ENCODE measurements at places on chromosomes 12 and 14.

GRCh38 chr12:106138633-106139421 is at the start of gene NUAK1:
TSS of gene NUAK1 (minus strand) at chr12:106138954. CDS start at chr12:106138653, 301 bp downstream.
- no peak for DNase-seq

DNA sequence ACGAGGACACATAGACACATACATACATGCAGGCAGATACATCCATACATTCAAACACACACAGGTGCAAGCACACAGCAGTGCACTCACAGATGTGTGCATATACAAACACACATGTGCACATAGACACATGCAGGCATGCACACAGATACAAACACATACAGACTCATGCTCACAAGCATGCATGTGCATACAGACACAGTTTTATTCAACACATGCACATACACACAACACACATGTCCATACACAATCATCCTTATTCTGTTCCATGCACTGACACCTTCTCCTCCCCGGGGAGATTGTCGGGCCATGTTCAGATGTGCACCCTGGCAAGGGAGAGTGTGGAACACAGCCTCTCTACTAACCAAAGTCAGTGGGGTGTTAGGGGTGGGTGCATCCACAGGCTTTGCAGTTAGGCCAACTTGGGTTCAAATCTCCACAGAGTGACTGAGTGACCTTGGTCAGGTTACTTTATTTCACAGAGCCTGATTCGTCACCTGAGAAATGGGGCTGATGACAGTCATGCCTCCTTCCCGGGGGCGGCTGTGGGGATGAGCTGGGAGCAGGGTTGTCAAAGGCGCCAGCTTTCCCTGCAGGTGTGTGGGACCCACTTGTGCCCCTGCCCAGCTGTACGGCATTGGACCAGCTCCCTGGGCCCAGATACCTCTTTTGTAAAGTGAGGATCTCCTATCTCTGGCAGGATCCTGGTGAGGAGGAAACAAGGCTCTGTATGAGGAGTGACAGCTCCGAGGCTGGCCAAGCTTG is 250.1 kb downstream of the SLC41A2 start:
- DNase-seq, result no peak

- DNase-seq, result no peak
These were observed 427.7 kb downstream of the FUT8 start for GRCh38 chr14:65840118-65840751.

DNA sequence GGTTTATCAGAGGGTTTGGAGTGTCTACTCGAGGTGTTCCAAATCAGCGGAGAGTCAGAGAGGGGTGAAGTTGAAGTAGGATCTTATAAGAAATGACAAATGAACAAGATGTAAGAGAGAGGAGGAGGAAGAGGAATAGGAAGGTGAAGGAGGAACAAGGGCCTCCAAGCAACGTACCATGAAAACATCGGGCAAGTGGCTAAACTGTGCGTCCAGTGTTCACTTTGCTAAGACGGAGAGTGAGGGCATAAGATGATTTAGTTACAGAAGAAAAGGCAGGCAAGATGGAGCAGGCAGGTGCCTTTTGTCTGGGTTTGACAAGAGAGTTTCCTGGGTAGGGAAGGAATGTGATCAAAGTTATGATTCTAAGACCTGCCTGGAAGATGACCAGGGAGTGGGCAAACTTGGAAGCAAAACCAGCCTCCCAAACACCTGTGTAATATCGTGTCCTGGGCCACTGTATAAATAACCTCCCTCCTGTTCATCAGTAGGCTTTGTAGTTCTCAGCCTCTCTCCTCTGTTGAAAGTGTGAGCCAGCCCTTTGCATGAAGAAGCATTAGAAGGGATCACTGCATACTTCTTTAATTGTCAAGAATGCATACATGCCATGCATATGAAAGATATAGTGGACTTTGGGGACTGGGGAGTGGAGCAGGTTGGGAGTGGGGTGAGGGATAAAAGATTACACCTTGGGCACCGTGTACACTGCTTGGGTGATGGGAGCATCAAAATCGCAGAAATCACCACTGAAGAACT is 111.4 kb downstream of the ZFP36L1 start:
- no peak for DNase-seq

- DNase-seq, result no peak
These were observed 15.3 kb downstream of the NKX2-1 start for GRCh38 chr14:36504771-36505175.

DNA sequence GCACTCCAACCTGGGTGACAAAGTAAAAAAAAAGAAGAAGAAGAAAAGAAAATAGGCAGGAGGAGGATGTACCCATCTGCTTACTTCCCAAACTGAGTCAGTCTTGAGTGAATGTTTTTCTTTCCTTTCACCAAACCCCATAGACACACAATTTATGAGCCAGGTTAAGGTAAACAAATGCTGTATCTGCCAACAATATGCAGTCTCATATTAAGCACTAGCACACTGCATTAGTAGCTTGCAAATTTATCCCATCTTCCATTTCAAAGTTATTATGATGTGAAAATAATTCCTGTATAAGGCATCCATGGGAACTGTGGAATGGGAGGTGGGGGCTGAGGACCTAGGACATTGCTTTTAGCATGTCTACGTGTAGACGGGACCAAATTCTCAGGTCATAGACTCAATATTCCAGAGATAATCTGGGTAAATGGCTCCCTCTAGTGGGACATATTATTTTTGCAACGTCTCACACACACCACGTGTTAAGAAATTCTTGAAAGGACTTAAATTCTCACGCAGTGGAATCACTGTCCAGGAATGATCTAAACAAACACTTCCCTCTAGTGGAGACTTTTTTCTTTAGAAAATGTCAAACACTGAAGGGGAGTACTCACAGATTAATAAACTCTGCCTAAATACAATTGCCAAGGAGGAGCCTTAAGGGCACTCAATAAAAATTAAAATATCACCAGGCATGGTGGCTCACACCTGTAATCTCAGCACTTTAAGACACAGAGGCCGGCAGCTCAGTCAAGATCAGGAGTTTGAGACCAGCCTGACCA is 17.1 kb upstream of the OR10P1 start:
- DNase-seq, result peak; percentile 67

- no peak for DNase-seq
These were observed 560.9 kb downstream of the MED13L start for GRCh38 chr12:115716551-115716950.

DNA sequence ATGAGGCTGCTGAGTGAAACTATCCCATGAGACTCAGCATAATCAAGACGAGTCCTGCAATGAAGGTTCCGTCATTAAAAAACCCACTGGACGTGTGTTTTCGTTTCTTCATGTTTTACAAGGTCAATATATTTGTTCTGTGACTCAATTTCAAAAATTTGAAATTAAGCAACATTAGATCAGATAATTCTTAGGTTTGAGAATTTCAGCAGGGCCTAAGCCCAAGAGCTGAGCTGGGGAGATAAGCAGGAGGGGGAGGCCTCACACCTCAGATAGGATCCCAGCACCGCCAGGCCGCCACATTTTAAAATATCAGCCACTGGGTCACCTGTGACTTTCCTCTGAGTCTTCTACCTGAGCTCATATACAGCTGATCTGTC is 13.3 kb downstream of the STX2 start:
- DNase-seq, result no peak

DNA sequence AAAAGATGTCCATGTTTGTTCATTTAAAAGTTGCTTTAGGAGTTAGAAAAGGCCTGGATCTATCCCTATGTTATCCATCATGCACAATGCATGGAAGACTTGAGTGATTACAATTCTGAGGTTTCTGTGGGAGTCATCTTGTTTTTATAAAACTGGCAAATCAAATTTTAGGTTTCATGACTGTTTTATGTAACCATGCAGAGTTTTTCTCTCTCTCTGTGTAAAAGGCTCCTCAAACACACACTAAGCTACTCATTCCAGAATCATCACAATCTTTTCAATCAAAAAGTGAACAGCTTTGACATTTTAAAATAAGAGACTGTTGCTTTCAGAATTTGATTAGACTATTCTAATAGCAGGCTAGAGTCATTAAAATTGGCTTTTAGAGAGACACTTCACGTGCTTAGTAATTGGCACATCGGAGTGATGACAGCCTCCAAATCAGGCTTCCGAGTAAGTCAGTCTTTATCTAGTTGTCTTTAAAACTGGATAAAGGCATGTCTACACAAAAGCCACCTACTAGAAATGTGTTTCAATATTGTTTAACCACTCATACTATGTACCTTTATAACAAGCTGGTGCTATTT is 31.9 kb downstream of the PRICKLE1 start:
- no peak for DNase-seq

DNA sequence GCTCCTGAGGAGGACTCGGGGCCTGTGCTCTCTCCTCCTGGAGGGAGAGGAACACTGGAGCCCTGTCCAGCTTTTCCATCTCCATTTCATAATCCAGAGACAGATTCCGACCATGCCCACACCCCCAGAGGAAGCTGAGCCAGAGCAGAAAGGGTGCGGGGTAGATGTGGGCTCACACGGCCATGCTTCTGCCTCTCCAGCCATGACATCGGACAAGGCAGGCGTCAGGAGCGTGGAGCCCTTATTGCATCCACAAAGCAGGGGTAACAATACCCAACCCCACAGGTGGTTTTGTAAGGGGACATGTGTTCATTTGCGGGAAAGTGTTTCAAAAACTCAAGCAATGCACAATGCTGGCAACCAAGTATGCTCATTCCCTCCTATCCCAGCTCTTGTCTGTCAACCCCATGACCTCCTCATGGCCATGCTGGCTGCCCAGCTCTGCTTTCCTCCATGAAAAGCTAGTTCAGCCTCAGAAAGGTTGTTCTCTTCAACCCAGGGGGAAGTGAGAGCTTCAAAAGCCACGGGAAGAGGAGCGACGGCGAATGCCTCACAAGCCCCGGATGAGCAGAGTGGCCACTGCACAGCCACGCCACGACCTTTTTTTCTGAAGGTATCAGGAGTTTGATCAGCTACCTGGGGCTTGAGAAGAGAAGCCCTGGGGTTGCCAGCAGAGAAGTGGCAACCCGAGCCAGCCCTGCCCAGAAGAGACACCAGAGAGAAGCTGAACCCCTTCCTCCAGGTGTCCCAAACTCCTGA is 161.7 kb downstream of the DPF3 start:
- DNase-seq, result no peak

DNA sequence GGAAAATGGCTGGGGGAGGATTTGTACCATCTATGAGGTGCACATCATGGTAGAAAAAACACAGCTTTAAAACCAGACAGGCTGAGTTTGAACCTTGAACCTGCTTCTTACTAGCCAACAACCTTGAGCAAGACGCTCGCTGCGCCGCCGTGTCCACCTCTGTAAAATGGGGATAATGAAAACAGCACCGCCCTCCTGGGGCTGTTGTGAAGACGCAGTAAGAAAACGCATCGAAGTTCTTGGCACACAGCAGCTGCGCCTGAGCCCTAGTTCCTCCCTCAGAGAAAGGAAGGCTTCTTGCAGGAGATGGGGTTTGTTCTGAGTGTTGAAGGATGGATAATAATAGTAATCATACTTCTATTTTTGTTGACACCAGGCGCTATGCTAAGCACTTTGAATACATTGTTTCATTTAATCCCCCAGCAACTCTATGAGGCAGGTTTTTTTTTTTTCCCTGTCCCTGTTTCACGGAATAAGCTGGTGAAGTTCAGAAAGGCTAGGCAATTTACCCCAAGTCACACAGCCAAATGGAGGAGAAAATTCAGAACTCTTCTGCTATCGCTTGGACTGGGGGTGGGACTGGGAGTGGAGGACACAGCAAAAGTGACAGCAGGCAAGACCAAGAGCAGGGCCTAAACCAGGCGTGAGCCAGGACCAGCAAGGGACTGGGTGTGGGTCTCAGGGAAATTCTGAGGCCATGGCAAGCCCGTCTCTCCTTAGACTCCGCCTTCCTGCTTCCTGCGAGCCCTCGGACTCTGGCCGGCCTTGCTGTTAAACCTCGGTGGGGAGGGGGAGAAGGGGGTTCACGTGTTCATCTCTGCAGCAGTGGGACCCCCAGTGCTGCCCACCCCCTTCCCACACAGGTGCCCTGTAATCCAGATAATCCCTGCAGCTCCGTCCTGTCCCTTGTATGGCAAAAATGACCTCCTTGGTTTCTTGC is 97.5 kb downstream of the LRRC74A start:
- no peak for DNase-seq

DNA sequence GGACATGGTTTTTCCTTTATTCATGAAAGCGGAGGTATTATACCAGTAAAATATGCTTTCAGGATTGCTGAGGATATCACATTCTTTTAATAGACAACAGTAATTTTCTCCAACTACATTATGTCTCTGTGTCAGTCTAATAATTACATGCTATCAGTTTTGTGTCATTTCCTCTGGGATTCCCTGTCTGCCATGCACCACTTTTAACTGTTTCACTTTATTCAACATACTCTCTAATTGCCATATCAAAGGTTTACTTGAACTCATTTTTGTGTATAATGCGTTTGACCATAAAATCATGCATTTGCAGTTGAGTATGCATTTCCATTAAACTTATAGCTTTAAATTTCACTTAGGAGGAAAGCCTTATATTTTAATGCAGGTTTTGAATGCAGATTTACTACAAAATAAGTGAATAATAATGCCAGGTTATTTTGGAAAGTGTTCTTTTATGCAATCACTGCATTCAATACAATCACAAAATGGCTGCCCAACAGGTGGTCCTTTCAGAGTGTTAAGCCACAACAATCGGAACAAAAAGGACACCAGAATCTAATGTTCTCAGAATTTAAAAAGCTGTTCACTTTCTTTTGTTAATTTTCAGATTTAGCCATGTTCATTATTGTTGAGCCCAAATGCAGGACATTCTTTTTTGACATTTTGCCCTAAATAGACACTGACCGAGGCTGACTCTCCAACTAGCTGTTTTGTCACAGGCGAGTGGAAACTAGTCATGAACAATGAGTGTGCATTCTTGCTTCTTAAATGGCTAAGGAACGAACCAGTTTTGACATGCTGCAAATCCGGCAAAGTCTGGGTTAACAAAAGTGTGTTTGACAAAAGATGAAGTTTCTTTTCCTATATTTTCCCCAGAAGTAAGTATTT is 40.9 kb downstream of the MBIP start:
- DNase-seq, result no peak

DNA sequence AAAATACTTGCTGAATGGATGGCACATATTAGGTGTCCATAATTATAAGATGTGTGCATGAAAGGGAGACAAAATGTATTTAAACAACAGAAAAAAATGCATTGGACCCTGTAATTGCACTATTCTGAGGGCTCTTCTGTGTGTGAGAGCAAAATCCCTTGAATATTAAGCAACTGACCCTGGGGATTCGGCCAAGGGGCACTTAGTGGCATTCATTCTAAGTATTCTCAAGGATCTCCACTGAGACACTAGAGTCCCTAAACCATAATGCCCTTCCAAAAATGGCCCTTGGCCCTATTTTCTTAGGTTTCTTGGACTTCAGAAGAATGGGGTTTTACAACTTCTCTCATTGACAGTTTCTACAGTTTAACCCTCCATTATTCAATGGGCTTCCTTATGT is 388.6 kb downstream of the GLT1D1 start:
- DNase-seq, result no peak

Data from stimulated activated CD4-positive, alpha-beta T cell treated with anti-CD3 and anti-CD28 coated beads, Interleukin-4, amount 100 ng/mL, for 24 hours (primary cell).